Heart right ventricle (tissue), 16 donors: ENCODE measurements at places on chromosomes 2 and 18. TPM values are rescaled to one million over a fixed set of nuclear protein-coding genes. Genes with fewer than 3 reads are reported as not detected.
A peak's percentile ranks its signal among the peaks of the same experiment; 100 is the strongest.

The UGT1A4 gene
- total RNA-seq = not detected

The PARD6G gene
- total RNA-seq = 3.3 TPM

The RTP5 gene
- total RNA-seq = not detected

The OR6B2 gene
- total RNA-seq = not detected

The CD8A gene
- 0.97 TPM for total RNA-seq

DNA sequence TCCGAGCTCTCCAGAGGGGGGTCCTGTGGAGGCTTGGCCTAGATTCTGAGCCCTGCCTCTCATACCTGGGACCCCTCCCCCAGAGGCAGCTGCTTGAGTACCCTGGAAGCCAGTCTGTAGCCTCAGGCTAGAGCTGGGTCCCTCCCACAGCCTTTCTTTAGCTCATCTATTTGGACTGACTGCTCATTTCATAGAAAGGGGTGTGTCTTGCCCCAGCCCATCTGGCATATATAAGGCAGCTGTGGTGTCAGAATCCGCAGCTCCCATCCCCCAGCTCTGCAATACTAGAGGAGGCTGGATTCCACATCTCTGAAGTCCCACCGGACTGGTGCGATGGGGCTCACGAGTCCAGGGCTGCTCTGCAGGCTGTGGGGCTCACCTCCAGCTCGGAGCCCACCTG is 26.1 kb downstream of the MPHOSPH10 start:
- no peak overlapping the region for H3K27ac ChIP-seq
- no peak for DNase-seq
- H3K36me3 ChIP-seq = no peaks in the 10 kb centered on the region
- peaks cover 3% of the 10 kb centered on the region for H3K4me1 ChIP-seq
- H3K27me3 ChIP-seq = no peaks in the 10 kb centered on the region

- no peaks in the 10 kb centered on the region for H3K27me3 ChIP-seq
- peaks cover 11% of the 10 kb centered on the region for H3K4me1 ChIP-seq
- no peaks in the 10 kb centered on the region for H3K36me3 ChIP-seq
- DNase-seq = no peak
- no peak overlapping the region for H3K27ac ChIP-seq
- H3K4me3 ChIP-seq = no peak overlapping the region
Measured at GRCh38 chr18:45320724-45321123, 294.6 kb upstream of the SLC14A2 start.

DNA sequence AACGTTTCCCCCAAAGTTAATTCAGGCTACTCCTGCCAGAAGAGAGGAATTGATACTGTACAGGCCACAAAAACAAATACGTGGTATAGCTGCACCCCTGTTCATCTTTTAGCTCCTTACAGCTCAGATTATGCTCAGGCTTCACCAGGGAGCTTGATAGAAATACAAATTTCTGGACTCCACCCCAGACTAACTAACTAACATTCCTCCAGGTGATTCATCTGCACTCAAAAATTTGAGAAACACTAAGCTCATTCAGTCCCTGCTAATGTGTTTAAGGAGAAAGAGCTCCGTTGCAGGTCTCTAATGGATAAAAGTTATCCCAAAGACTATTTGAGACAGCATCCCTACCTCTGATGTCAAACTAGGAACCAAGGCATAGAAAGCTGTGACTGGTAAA is 36.8 kb upstream of the UNC80 start:
- no peak overlapping the region for H3K4me3 ChIP-seq
- H3K4me1 ChIP-seq = no peaks in the 10 kb centered on the region
- no peak for DNase-seq
- H3K36me3 ChIP-seq = peaks cover 5% of the 10 kb centered on the region
- H3K27ac ChIP-seq = no peak overlapping the region

GRCh38 chr2:126975671-126976655 is 77.3 kb downstream of the TEX51 start:
- H3K27me3 ChIP-seq = peaks cover 13% of the 10 kb centered on the region
- no peak overlapping the region for H3K27ac ChIP-seq
- H3K36me3 ChIP-seq = no peaks in the 10 kb centered on the region

- H3K27ac ChIP-seq = no peak overlapping the region
- no peaks in the 10 kb centered on the region for H3K4me1 ChIP-seq
- no peak for DNase-seq
- no peaks in the 10 kb centered on the region for H3K36me3 ChIP-seq
- H3K27me3 ChIP-seq = no peaks in the 10 kb centered on the region
Measured at GRCh38 chr2:192546565-192546964, 351.8 kb upstream of the TMEFF2 start.

DNA sequence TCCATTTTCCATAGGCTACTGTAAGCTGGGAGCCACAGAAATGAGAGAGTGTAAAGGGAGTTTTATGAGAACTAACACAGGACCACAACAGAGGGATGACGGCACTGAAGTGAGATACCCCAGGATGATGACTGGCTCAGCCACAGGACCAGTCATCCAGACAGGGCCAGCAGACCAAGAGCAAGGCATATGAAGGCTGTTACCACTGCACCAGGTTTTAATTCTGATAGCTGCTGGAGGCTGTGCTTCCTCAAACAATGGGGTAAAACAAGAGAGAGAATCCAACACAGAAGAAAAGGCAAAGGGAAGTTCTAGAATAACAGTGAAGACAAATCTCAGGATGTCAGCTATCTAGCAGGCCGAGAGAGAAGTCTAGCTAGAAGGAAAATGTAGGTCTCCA is 94.9 kb downstream of the BCL2 start:
- DNase-seq = no peak
- H3K4me1 ChIP-seq = no peaks in the 10 kb centered on the region
- no peak overlapping the region for H3K4me3 ChIP-seq
- H3K27me3 ChIP-seq = no peaks in the 10 kb centered on the region

- H3K4me3 ChIP-seq = no peak overlapping the region
- no peak for DNase-seq
- no peak overlapping the region for H3K27ac ChIP-seq
Measured at GRCh38 chr2:41027095-41027494, 575.2 kb upstream of the SLC8A1 start.

DNA sequence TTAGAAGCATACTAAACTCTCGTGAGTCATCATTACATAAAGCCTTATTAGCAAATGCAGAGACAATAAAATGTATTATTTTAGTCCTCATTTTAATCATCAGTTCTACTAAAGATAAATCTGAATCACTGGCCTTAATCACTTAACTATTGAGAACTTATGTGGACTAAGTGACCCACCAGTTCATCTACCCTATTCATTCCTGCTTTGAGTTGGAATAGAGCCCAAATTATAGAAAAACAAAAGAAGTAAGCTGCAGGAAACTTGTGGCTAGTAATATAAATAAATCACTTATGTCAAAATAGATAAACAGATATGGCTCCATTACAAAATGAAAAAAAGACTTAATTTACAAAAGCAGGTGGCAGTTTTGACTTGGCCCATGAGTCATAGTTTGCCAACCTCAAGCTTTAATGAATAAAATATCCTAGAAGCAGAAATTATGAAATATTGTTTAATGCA is 851.8 kb upstream of the CRIM1 start:
- no peak for DNase-seq
- H3K4me3 ChIP-seq = no peak overlapping the region
- no peaks in the 10 kb centered on the region for H3K4me1 ChIP-seq
- H3K36me3 ChIP-seq = no peaks in the 10 kb centered on the region
- no peak overlapping the region for H3K27ac ChIP-seq

GRCh38 chr2:128750328-128751165 is 431.9 kb upstream of the HS6ST1 start:
- no peak overlapping the region for H3K27ac ChIP-seq
- H3K36me3 ChIP-seq = no peaks in the 10 kb centered on the region

DNA sequence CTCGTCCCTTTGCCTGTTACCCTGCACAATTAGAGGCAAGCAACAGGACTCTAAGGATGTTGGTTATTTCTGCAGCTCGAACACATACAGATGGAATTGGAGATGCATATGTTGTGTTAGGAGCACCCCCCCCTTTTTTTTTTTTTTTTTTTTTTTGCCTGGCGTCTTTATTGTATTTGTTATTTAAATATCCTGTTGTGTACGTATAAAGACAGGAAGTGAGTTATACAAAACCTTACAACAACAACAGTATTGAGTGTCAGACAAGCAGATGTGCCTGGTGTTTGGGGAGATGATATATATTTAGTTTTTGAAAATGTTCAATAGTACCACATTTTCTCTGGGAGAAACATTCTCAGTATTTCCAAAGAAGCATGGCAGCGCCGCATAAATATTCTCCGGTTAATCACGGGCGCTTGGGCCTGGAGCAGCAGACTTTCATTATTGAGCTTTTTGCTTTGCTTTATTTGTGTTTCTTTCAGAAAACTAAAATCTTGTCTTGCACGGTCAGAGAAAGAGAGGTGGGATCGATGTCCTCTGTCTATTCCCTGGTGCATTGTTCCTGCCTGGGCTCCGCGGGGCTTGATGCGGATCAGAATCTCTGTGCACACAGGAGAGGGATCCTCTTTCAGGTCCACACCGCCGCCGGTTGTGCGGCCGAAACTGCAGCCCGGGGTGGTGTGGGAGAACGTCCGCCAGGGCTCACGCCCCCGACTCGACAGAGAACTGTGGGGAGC is 23.2 kb upstream of the ZNF516 start:
- H3K27ac ChIP-seq = no peak overlapping the region
- peak overlapping the region; percentile 29 for H3K4me3 ChIP-seq
- no peaks in the 10 kb centered on the region for H3K36me3 ChIP-seq
- peak; percentile 30 for DNase-seq
- no peaks in the 10 kb centered on the region for H3K27me3 ChIP-seq

- peaks cover 13% of the 10 kb centered on the region for H3K27me3 ChIP-seq
- no peaks in the 10 kb centered on the region for H3K4me1 ChIP-seq
- H3K4me3 ChIP-seq = no peak overlapping the region
- H3K27ac ChIP-seq = no peak overlapping the region
Measured at GRCh38 chr2:44897406-44897805, 44.1 kb upstream of the SIX3 start.
